ENCODE measurements at places on chromosomes 12 and 14.
A peak's percentile ranks its signal among the peaks of the same experiment; 100 is the strongest.

DNA sequence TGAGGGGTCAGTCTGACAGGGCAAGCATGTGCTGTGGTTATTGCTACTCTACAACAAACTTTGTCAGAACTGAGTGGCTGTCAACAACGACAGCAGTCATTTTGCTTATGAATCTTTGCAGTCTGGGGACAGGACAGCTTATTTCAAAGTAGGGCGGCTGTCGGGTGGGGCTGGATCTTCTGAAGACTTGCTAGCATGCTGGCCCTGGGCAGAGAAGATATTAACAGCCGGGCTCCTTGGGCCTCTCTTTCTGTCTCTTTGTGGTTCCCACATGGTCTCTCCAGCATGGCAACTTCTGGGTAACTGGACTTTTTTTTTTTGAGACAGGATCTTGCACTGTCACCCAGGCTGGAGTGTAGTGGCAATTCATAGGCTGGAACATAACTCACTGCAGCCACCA, 33.9 kb upstream of the ALDH2 start:
- no peak for DNase-seq

DNA sequence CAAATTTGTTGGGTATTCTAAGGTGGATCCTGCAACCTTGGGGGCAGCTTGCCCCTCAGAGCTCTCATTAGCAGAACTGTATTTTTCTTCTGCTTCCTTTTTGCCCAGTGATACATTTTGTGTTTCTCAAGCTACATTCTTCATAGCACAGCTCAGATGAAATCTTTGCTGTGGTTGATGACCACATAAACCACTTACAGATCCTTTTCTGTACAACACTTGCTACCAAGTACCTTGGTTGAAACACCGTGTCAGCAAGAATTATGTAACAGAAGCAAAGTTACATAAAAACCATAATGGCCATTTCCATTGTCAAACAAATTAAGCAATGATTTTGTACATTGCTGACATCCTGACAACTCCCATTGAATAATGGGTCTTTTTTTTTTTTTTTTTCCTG, 9.7 kb upstream of the PLBD1 start:
- DNase-seq: no peak

GRCh38 chr14:58737511-58737910, 99.7 kb downstream of the DACT1 start:
- DNase-seq: no peak

DNA sequence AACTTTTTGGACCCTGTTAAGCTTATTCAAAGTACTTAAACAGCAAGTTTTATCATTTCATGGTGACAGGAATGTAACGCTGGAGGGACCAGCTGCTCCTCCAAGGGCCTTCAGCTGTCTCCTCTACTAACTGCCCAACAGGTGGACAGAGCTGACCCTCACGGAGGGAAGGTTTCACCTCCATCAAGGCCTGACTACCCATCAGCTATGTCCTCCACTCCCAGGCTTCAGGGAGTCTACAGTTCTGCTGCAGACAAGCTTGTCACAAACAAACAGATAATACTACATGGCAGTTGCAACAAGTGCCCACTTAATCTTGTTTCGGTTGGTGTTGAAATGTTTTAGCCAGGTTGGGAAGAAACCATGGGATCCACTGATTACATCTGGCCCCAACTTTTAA, 175.1 kb downstream of the TTC7B start:
- no peak for DNase-seq

DNA sequence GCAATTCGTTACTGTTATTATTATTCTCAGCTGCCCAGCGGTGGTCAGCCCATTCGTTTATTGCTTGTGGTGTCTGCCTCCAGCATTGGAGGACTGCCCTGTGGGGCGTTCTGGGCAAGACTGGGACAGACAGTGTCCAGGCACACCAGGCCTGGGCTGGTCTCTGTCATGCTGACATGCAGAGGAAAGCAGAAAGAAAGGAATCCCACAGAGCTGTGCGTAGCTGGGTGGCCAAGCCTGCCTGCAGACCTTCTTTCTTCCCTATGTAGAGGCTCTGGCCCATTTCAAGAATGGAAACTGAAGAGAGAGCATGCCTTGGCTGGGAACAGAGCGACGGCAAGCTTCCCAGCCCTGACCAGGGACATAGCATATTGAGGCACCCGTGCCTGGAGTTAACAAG, 525.3 kb upstream of the TBX3 start:
- no peak for DNase-seq

DNA sequence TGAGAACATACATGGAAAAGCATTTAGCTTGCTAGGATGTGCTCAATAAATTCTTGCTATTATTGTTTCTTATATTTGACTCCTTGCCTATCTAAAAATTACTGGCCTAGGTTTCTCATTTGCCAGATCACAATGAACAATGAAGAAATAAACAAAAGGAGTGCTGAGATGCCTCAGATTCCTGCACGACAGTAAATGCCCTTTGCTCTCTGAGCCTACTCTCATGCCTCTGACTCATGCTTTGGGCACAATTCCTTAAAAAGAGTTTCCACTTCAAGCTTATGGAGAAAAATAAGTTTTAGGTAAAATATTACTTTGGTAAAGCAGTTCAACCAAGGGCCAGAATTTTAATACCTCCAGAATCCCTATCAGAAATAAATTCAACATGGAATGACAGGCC, 30.9 kb downstream of the GRIN2B start:
- no peak for DNase-seq

DNA sequence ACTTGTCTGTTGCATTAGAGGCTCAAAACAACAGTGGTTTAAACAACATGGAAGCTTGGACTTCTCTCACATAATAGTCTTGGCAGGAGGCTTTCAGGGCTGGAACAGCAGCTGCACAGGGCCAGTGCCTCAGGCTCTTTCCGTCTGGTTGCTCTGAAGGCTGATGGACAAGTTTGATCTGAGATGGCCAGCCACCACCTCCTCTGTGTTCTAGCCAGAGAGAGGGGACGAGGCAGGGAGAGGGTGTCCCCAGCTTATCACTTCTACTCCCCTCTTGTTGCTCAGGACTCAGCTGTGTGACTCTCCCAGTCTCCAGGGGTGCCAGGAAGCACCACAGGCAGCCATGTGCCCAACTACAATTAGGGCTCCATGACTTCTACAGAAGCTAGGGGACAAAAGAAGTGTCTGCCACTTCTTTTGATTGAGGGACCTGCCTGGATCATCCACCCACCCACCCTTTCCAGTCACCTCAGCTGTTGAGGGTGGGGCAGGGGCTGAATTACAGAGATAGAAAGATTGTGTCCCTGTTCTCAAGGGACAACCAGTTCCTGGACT, 46.6 kb downstream of the SMIM41 start:
- DNase-seq: peak; percentile 7

GRCh38 chr12:79935624-79936345, 888 bp upstream of the PPP1R12A start:
- peak; percentile 13 for DNase-seq

DNA sequence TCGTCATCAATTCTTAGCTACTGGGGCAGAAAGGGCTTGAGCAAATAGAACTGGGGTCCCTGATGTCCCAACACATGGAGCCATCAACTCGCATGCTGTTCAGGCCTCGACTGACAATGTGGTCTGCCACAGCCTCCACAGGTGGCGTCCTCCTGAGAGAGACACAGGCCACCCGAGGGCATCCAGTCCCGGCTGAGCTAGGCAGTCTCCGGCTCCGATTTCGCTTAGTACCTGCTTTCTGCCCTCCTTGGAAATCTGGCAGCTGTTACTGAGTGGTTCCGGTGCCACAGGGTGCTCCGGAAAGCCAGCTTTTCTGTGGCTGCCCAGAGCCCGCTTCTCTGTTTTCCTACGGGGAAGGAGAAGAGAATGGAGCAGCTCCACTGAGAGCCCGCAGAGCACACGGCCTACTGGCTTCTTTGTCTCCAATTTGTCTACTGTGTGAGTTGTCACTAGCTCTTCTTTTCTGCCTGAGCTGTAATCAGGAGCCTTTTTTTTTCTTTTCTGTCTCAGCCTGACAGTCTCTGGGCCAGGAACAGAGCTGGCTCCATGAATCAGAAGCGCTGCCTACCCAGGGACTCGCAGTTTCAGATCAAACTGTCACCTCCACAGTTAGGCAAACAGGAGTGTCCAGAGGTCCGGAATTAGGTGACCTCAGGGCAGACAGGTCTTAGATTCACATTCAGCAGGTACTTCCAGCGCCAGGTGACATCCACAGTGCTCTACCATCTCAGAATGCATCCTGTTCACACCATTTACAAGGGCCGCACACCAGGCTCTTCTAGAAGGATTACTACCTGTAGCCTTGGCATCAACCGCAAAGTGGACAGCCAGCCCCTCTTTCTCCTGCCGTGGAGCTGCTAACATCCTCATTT, 73.3 kb downstream of the MOK start:
- DNase-seq: no peak

- no peak for DNase-seq
Observed at GRCh38 chr14:93039649-93040315, 75.9 kb downstream of the ITPK1 start.

DNA sequence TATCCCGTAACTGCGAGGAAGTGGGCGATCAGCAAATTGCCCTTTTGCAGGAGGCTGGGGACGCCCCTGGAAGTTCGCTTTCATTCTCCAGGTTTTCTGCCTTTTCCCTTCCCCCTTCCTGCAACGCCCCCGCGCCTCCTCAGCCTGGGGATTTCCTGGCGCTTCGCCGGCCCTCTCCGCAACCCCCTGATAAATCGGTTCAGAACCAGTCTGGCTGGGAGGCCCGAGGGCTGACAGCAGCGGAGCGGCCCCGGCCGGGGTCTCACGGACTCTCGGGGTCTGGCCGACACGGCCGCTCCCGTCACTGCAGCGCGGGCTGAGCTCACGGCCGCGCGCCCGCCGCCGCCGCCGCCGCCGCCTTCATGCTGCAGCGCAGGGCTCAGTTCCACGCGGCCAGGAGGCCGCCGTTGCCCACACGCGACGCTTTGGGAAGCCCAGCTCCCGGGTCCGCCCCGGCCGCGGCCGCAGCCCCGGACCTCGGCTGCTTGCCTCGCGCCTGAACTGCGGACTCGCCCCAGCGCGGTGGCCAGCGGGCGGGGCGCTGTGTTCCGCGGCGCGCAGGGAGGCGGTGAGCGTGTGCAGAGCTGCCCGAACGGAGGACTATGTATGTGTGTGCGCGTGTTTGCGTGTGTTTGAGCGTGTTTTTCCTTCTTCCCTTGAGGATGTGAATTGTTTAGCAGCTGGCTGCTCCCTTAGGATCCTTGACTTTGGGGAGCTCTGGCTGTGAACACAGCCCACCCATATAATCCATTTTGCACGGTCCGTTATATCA, at the start of gene LRFN5:
LRFN5 (plus strand) TSS at position 345 of the 772 bp plus-strand sequence.
- DNase-seq: no peak

GRCh38 chr12:114686773-114687500, 3.0 kb upstream of the TBX3 start:
- DNase-seq: no peak

GRCh38 chr12:125216756-125217155, 151.5 kb downstream of the AACS start:
- DNase-seq: no peak

- DNase-seq: no peak
Observed at GRCh38 chr12:18074001-18074400, 16.0 kb downstream of the RERGL start.

- no peak for DNase-seq
Observed at GRCh38 chr14:34232790-34233189, 229.2 kb downstream of the SPTSSA start.

DNA sequence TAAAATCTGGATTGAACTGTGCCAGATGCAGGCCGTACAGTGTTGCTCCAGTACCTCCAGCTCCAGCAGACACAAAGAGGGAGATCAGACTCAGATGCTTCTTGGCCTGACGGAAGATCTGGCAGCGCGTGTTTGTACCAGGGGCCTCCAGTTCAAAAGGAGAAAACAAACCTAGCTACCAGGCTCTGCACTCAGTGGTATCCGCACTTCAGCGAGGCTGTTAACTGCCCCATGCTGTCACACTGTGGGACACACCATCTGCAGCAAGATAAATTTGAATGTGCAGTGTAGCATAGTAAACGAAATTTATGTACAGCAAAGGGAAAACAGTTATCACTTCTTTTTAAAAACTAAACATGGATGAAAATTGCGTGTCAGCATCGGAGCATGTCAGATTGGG, 5.1 kb downstream of the DYNC1H1 start:
- DNase-seq: no peak

- DNase-seq: no peak
Observed at GRCh38 chr12:84891106-84891838, 21.3 kb downstream of the SLC6A15 start.

GRCh38 chr14:91185721-91186120, 58.8 kb downstream of the GPR68 start:
- DNase-seq: no peak

DNA sequence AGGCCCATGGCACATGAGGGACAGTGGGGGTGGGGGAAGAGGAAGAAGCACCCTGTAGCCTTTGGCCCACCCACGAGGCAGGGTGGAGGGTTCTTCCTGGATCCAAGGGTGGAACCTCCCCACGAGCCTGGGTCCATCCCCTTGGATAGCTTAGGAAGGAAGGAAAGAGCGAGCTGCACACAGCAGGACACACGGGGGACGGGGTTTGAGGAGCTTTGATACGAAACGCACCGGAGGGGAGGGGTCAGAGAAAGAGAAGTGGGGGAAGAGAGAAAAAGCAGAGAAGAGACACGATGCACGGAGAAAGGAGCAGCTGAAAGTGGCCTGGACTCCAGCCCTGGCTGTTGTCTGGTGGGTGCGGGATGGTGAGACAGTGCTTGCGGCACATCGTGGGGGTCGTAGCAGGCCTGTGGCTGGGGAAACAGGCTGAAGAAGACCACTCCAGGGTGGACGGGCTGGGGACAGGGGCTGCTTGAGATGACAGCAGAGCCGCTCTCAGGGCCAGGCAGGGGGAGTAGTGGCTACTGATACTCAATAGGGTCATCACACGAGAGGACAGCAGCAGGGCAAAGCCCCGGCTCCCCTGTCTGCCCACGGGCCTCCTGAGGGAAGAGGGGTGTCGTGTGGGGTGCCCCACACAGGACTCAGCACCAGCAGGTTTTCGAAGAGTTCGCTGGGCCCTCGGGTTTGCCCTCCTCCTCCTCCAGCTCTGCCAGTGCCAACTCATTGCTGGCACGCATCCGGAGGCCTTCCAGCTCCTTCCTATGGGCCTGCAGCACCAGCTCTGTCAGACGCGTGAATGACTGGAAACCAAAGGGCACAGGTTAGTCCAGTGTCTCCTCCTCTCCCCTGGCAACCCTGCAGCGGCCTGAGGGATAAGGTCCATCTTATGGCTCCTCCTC, 5.4 kb upstream of the GPX2 start:
- DNase-seq: no peak

DNA sequence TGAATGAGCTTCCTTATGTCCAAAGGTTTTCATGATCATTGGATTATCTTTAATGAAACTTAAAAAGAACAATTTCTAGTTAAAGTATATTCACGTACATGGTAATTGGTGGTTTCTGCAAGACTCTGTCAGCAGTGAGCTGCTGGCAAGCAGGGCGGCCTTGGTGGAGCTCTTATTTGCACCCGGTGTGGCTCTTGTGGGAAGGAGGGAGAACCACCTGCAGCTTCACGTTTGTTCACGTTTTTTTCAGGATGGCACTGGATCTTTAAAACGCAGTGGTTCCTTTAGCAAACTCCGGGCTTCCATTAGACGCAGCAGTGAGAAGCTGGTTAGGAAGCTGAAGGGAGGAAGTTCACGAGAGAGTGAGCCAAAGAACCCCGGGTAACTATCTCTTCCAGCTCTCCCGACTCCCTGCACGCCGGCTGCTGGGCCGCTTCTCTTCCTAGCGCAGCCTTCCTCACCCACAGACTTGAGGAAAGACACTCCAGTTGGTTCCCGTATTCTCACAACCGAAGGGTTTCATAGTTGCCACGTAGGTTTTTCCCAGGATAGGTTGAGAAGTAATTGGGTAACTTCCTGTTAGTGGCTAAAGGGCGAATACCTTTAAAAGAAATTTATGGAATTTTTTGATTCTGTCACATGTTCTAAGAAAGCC, 28.3 kb downstream of the XRCC3 start:
- no peak for DNase-seq

- no peak for DNase-seq
Observed at GRCh38 chr12:88693837-88694445, 113.7 kb upstream of the KITLG start.

- DNase-seq: no peak
Observed at GRCh38 chr12:27732281-27732680, 21.6 kb downstream of the MRPS35 start.

All from GM10248 (cell line).